ENCODE measurements at places on chromosomes 11 and 22.
A peak's percentile ranks its signal among the peaks of the same experiment; 100 is the strongest.

- no peak for DNase-seq
These were observed 8.6 kb upstream of the JAM3 start for GRCh38 chr11:134060316-134060715.

DNA sequence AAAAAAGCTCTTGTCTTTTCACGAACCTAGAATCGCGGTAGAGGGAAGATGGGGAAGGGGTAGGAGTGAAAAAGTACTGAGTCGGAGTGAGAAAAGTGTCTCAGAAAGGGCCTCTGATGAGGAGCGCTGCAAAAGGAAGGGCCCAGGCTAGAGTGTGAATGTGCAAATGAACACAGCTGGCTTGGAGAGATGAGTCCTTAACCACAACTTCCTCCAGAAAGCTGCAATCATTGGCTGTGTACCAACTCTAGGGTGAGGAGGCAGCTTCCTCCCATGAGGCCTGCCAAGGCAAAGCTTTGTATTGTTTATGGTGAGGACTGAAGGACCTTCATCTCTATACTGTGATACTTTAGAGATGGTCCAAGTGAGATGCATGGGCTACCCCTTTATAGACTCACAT, 566.9 kb upstream of the ANO5 start:
- peak; percentile 14 for DNase-seq

- peak; percentile 43 for DNase-seq
These were observed 4.9 kb upstream of the CNTN5 start for GRCh38 chr11:99015634-99016454.

DNA sequence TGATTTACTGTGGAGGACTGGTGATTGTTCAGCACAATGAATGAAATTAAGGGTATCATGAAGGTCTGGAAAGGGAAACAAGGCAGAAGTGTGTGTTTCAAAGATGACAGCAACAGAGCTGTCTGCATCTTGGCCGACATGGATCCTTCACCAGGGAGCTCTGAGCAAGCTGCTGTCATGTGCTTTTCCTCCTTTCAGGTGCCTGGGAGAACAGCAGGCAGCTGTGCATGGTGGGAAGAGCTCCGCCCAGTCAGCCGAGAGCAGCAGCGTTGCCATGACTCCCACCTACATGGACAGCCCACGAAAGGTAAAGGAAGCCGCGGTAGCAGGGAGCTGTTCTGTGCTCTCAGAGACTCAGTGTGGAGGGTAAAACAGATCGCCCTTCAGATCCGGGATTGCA, 87.1 kb upstream of the YWHAH start:
- no peak for DNase-seq

- peak; percentile 34 for DNase-seq
These were observed 5.4 kb upstream of the SORL1 start for GRCh38 chr11:121446752-121447156.

GRCh38 chr11:33358150-33358831, 101.1 kb downstream of the HIPK3 start:
- DNase-seq, result no peak

DNA sequence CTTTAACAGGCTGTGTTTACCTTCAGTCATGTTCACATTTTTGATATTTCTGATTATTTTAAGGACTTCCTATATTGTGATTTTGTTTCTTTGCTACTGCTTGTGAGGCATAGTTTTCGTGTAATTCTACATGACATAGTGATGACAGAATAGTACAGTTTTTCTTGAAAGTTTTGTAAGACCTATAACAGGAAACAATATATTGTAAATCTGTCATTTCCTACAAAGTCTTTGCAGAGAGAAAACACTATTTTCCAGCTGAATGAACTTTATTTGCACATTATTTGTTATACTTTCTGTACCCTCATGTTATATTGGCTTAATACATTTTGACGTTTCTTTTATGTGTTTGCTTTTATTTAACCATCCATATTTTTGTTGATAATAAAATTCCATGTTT, 191.1 kb downstream of the TMEM135 start:
- no peak for DNase-seq

DNA sequence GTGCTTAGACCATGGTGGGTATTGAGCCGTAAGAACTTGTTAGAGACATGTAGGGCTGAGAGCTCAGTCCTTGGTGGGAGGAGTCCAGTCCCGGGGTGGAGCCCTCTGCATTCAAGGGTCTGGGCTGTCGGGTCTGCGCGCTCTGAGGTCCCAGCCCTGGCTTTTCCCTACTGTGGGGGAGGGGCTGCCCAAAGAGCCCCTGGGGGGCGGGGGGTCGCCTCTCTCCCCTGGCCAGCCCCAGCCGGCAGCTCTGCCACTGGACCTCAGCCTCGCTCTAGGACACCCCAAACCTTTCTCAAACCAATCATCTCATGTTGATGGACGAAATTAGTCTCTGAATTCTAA, 1006.4 kb downstream of the BRD1 start:
- DNase-seq, result no peak

DNA sequence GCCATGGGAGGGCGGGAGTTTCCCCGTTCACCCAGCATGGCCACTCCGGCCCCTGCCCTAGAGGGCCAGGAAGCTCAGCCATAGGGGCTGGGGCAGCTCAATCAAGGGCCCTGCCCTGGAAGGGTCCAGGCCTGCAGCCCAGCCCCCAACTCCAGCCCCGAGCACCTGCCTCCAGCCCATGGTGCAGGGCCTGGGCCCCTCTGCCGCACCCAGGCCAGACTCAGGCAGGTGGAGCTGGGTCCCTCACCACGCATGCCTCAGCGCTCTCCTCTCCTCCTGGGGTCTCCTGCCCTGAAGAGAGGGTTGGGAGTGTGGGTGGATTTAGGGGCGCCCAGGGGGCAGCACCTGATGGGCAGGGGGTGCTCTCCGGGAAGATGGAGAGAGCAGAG, 13.1 kb downstream of the MLC1 start:
- DNase-seq, result no peak

DNA sequence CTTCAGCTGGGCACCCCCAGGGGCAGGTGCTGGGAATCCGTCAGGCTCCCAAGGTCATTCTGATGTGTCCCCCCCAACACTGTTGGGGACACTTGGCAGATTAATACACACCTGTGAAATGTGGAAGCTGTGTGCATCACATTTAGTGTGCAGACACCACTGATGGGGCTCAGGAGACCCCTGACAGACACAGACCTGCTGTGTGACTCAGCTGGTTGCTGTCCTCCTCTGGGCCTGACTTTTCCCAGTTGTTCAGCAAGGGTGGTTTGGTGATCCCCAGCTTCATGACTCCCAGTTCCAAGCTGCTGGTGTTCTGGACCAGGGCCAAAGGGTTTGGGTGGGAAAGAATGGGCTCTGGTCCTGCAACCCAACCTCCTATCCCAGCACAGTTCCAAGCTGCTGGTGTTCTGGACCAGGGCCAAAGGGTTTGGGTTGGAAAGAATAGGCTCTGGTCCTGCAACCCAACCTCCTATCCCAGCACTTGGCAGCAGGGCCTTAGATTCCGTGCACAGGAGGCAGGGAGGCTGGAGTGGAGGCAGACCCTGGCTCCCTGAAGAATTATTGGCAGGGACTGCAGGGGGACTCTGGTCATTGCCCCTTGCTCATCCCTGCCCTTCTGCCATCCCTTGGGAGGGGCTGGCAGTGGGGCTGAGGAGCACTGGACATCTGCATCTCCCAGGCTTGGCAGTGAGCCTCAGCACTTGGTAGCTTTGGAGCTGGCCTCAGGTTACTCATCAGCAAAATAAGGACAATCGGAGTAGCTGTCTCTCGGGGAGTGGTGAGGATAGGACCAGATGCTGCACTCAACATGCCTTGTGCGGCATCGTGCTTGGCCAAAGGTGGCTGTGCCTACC, 8.4 kb upstream of the OMP start:
- no peak for DNase-seq

DNA sequence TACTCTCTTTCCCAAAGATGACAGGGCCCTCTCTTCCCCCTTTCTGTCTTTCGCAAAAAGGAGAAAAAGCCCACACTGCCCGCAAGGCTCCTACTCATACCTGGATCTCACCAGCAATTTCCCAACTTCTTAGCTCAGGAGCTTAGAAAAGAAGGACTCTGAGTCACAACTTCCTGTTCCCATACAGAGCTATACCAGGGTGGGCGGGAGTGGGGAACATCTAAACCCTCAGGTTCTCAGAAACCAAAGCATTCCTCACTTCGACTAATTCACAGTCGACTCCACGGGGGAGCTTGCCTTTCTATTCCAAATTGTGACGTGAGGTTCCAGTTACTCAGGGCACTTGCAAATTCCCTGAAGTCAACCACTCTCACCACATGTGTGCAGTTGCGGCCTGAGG, 61.9 kb downstream of the MTNR1B start:
- peak; percentile 72 for DNase-seq

DNA sequence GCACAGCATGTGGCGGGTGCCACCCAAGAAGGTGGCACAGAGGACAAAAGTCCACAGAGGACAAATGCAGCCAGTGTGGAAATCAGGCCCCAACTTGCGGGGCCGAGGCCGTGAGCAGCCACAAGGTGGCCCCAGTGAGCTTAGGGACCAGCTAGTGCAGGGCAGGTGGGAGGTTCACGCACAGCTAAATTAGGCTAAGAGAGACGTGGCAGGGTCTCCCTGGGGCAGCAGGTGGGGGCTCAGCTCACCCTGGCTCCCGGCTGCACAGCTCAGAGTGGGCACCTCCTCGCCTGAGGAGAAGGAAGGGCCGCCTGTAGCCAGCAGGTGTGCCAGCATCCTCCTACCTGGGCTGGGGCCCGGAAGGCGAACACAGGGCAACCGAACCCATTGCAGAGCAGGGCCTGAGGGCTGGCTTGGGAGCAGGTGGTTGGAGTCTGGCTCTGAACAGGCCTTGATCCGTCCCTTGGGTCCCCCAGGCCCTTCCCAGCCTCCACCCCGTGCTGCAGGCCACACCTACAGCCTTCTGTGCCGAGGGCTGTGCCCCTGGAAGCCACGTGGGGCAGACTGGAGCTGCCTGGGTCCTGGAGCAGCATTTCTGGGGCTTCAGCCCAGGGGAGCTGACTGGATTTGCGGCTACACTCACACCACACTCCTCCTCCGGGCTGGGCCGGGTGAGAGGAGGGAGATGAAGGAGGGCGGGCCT, 26.1 kb upstream of the CELSR1 start:
- peak; percentile 32 for DNase-seq

DNA sequence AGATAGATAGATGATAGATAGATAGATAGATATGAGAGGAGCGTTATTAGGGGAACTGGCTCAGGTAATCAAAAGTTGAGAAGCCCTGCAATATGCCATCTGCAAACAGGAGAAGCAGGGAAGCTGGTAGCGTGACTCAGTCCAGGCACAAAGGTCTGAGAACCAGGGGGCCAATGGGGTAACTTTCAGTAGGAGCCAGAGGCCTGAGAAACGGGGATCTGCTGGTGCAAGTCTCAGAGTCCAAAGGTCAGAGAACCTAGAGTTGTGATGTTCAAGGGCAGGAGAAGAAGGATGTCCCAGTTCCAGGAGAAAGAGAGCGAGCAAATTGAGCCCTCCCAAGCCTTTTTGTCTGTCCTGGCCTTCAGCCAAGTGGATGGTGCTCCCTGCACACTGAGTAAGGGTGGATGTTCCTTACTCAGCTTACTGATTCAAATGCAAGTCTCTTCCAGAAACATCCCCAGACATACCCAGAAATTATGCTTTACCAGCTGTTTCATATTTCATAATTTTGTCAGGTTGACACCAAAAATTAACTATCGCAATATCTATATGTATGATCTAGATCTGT, 87.8 kb upstream of the SLC22A12 start:
- DNase-seq, result no peak

- no peak for DNase-seq
These were observed 228.3 kb upstream of the PITPNB start for GRCh38 chr22:28147401-28147800.

DNA sequence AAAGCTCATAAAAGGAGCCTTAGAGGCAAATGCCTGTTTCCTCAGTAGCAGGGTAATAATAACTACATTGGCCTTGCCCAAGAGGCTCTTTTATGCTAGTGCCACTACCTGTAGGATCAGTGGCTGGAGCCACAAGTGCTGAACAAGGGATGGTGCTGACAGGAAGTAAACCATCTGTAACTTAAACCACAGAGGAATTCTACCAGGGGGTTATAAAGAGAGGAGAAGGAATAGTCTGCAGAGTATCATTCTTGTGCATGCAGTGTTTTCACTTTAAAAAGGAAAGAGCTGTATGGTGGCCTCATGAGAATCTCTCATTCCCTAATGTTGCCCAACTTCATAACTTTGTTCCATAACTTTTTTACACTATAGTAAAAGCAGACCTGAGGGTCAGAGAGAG, 168.1 kb downstream of the DBX1 start:
- DNase-seq, result no peak

DNA sequence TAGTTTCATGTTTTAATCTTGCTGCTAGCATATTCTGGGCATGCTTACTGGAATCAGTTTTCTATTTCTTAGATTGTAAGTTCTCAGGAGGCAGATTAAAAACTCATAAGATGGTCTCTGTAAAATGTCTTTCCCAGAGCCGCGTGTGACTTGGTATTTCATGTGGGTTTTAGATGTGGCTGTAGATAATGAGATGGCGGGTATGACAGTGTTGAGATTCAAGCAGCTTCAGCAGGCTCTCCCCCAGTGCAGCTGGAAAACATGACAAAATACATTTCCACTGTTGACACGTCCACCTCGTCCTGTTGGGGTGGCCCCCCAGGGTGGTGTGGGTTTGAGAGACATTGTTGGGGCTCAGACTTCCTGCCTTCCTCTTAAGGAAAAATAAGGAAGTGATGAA, 106.8 kb downstream of the KIRREL3 start:
- DNase-seq, result no peak

- DNase-seq, result no peak
These were observed 203.1 kb upstream of the TMEM45B start for GRCh38 chr11:129612447-129612961.

DNA sequence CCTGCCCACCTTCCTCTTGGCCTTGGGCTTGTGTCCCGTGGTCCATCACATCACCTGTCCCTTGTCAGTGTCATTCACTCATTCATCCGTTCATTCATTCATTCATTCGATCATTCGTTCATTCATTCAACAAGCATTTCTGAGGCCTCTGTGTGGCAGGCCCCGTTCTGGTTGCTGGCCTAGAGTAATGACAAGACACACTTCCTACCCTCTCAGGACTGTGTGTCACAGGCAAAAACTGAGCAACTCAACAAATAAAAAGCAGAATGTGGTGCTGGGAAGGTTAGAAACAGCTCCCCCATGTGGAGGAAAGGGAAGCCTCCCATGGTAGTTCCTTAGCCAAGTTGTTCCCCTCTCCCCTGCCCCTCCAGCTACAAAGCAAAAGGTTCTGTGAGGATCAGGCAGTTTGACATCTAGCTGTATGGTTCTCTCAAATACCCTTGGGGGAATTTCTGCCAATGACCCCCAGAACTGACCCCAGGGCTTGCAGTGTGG, 1.6 kb upstream of the OMP start:
- DNase-seq, result peak; percentile 34

GRCh38 chr11:468036-468435, 18.0 kb downstream of the PTDSS2 start:
- DNase-seq, result no peak

GRCh38 chr11:113674397-113674685, 31.8 kb downstream of the TMPRSS5 start:
- DNase-seq, result no peak

- DNase-seq, result no peak
These were observed 203.4 kb downstream of the LRRC4C start for GRCh38 chr11:41256041-41256440.

GRCh38 chr11:122863704-122864326, 18.7 kb upstream of the JHY start:
- peak; percentile 49 for DNase-seq

GRCh38 chr22:24423519-24424000, 3.8 kb upstream of the ADORA2A start:
- peak; percentile 34 for DNase-seq

- peak; percentile 59 for DNase-seq
These were observed 3.5 kb upstream of the ACAT1 start for GRCh38 chr11:108117746-108118371.
